ENCODE measurements at places on chromosomes 12 and 14.

DNA sequence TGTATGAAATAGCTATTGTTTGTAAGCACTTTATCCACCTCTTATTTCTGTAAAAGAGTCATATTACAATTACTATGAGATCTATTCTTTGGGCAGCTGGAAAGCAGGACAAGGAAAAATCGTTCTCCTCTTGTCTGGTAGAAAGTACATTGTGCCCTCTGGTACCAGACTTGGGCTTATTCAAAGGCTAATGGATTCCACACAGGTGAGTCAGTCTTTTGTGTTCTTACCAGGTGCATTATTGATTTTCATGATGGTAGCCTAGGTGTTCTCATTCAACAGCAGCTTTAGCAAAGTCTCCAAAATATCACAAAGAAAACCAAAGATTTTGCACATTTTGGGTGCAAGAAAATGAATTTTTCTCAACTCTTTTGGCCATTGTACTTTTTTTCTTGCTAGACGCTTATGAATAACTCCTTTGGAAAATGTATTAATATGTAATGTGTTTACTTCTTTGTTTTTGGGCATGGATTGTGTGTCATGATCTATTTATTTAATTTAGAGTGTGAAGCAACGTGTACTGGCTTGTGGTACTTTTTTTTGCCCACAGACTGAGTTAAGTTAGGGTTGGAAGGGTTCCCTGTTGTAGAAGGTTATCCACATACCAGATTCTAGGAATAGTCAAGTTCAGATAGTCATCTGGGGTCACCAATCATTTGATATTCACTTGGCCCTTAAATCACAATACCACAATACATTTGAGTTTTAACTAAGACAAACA is 26.2 kb downstream of the MNAT1 start:
- no peak for DNase-seq

DNA sequence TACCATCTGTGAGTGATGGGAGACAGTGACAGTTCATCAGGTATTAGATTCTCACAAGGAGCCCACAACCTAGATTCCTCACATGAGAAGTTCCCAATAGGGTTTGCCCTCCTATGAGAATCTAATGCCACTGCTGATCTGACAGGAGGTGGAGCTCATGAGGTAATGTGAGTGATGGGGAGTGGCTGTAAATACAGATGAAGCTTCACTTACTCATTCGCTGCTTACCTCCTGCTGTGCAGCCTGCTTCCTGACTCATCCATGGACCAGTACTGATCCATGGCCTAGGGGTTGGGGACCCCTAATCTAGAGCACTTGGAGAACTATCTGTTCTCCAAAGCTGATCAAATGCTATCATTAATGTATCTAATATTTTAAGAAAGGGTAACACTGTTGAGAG is 17.7 kb downstream of the CLEC2D start:
- no peak for DNase-seq

GRCh38 chr12:93571925-93572711 is at the start of gene SOCS2:
TSS of gene SOCS2 (plus strand) at chr12:93572675. CDS start at chr12:93572898, 223 bp downstream.
- DNase-seq = peak; percentile 17

DNA sequence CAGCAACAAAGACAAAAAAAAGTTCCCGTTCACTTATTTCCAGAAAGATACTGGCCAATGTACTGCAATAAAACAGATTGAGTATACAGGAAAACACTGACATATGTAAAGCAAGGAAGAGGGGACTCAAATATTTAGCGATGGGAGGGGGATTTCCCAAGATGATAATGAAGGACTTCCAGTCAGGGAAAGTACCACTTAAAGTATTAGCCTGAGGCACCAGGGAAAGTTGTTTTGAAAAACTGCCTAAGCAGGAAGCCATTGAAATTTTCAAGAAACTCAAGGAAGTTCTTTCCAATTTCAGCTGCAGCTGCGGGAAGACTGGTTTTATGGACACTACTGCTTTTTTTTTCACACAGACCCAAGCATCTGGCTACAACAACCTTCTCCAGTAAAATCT is 1007.4 kb upstream of the NOVA1 start:
- no peak for DNase-seq

DNA sequence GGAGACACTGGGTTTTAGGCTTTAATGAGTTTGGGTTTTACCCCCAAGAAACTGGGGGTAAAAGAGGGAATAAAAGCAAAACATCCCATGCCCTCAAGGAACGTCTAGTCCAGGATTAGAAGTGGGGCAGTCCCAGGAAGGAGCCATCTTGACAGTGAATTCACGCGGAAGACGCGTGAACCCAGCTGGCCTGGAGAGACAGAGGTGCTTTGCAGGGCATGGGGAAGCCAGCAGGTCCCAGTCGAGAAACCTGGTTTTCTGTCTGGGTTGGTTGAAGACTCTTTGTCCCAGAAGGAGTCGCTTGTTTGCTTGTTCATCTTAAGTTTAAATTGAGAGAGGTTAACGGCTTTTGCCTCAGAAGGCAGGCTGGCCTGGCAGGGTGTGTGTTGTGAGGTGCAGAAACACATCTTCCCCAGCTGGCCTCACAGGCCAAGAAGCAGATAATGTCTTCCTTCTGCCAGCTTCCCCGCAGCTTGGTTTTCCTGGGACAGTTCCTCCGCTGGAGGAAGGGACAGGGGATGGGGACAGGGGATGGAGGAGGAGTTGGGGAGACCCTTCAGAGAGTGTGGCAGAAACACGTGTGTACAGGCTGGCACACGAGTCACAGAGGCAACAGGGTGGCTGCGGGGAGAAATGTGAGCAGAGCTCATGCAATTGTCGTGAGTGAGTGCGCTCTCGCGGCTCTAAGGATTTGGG is 18.5 kb upstream of the CD9 start:
- DNase-seq = no peak

GRCh38 chr12:29088611-29089219 is 60.4 kb upstream of the FAR2 start:
- no peak for DNase-seq

DNA sequence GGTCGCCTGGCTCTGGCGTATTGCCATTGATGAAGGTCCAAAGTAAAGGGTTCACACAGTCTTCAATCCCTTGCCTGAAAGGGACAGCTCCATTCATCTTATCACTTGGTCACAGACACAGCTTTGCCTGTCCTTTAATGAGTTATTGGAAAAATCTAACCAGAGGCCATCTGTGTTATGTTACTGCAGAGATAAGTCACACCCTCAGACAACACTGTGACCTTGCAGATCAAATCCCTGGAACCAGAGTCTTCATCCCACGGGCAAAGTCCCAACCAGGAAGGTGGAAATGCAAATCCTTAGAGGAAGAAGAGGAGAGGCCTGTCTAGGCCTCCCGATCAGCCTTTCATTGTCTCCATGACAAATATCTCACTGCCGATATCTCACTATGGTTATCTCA is 68.3 kb upstream of the SCN8A start:
- no peak for DNase-seq

- no peak for DNase-seq
Measured at GRCh38 chr12:22856178-22856577, 231.2 kb downstream of the ETNK1 start.

- no peak for DNase-seq
Measured at GRCh38 chr12:120668091-120668867, 18.7 kb upstream of the MLEC start.

GRCh38 chr14:52596861-52597260 is 44.2 kb downstream of the GPR137C start:
- no peak for DNase-seq

DNA sequence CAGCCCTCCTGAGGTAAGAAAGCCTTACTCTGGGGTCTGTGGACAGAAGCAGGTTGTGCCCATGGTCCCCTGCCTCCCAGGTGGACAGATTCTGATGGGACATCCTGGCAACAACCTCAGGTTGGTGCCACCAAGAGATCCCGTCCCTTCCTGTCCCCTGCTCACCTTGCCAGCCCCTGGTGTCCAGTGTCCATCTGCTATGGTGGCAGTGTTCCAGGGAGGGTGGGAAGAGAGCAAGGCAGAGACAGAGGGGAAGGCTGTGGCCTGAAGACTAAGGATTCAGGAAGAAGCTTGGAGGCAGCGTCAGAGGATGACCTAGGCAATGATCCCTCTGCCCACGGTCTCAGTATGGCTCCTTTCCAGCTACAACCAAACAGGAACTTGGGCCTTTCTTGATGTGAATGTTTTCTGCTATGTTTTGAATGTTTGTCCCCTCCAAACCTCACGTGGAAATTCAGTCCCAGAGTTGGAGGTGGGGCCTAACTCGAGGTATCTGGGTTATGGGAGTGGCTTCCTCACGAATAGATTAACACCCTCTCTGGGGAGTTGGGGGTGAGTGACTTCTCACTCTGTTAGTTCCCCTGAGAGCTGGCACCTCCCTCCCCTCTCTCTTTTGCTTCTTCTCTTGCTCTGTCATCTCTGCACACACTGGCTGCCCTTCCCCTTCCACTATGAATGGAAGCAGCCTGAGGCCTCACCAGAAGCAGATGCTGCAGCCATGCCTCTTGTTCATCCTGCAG is 26.9 kb downstream of the IQSEC3 start:
- no peak for DNase-seq

- no peak for DNase-seq
Measured at GRCh38 chr12:99110212-99110611, 465.1 kb downstream of the APAF1 start.

GRCh38 chr12:20120403-20120725 is 248.0 kb upstream of the PDE3A start:
- no peak for DNase-seq

- DNase-seq = no peak
Measured at GRCh38 chr12:44640427-44641190, 235.5 kb downstream of the NELL2 start.

GRCh38 chr12:128843538-128843937 is 9.7 kb upstream of the GLT1D1 start:
- DNase-seq = no peak

DNA sequence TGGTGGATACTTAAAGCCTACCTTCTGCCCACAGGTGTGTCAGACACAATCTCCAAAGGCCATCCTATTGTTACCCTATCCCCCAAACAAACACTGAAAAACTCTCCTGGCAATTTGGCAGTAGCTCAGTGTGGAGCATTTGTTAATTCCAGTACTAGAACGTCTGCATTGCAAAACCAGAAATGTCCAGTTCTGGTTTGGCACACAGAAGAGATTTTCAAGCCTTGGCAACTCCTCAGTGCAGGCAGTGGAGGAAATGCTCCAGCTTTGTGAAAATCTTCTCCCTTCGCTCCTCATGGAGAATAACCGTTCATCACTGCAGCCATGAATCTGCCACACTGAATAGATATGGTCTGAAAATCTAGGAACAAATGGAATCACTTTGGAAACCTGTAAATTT is 5.3 kb upstream of the SOCS2 start:
- no peak for DNase-seq

- DNase-seq = no peak
Measured at GRCh38 chr14:104665657-104666522, 23.5 kb upstream of the INF2 start.

- DNase-seq = no peak
Measured at GRCh38 chr12:102197789-102198188, at the start of gene PMCH. TSS of gene PMCH (minus strand) at chr12:102197833. CDS start at chr12:102197770, 63 bp downstream.

- DNase-seq = no peak
Measured at GRCh38 chr14:91674911-91675310, 57.0 kb downstream of the CATSPERB start.

GRCh38 chr14:23316300-23316699 is 5.0 kb upstream of the PABPN1 start:
- no peak for DNase-seq

DNA sequence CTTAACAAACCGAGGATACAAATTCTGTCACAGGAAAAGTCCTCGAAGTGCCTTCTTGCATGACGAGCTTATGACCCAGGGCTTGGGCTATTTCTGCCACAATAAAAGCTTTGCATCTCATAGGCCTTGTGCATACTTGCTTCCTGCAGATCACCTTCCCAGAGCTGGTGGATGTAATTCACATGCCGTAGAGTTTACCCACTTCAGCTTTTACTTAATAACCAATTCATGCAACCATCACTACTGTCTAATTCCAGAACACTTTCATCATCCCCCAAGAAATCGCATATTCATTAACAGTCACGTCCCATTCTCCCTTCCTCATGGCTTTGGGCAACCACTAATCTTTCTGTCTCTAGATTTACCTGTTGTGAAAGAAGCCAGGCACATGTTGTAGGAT is 9.0 kb upstream of the BDKRB1 start:
- DNase-seq = no peak

- no peak for DNase-seq
Measured at GRCh38 chr14:86510491-86510890, 980.5 kb downstream of the FLRT2 start.
